CD4-positive, alpha-beta T cell treated with Interleukin-2 at 100 ng/mL for 4 hours (primary cell): ENCODE measurements at places on chromosomes 11 and 22.

DNA sequence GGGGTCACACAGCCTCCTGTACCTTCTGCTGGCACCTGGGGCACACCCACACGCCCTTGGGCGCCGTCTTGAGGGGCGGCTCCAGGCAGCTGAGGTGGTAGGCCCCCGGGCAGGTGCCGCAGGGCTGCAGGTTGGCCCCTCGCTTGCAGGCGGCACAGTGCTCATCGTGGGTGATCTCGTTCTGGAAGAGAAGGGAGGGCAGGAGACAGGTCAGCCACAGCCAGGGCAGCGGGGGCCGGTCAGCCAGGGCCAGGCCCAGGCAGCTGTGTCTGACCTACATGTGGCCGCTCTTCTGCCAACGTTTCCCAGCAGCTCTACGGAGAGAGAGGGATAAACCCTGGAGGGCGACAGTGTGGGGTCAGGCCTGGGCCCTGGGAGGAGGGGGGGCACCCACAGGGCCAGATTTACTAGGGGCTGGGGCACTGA, 121.9 kb downstream of the PHF21B start:
- no peak for DNase-seq

GRCh38 chr11:48081151-48082010, 101.0 kb downstream of the PTPRJ start:
- peak; percentile 15 for DNase-seq

DNA sequence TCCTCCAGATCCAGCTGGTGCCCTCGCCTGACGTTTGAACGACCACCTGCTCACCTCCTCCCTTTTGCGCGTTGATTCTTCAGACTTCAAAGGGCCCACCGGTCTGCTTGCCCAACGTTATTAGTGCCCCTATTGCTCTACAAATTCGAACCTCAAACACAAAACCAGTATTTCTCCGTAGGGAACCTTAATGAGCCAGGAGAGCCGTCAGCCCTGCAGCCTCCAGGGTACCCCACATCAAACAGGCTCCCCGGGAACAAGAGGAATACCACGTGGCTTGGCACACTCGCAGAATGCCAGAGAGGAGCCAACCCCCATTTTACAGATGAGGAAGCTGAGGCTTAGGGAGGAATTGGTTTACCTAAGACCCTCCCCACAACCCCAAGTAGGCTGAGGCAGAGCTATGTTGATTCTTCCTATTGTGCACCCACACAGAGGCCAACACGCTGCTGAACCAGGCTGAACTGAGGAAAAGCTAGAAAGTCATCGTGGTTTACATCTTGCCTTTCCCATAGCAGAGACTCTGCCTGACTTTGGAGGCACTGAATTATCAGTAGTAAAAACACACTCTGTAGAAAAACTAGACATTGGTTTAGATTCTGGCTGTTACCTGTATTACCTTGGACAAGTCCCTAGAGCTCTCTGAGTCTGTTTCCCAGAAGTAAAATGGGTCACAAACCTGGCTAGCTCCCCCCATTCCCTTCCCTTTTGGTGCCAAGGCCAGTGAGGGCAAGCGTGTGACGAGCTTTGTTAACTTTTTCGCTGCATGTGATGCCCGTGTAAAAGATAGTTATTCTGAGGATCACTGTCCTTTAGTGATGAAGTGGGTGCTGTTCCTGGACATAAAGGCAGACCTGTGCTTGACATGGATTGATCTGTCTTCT, 764 bp downstream of the TKFC start:
- DNase-seq: no peak

GRCh38 chr11:25298450-25298849, 801.6 kb downstream of the LUZP2 start:
- no peak for DNase-seq

GRCh38 chr11:8352103-8352875, 88.6 kb upstream of the LMO1 start:
- DNase-seq: no peak

- DNase-seq: no peak
Observed at GRCh38 chr22:24466716-24467328, 28.3 kb upstream of the UPB1 start.

DNA sequence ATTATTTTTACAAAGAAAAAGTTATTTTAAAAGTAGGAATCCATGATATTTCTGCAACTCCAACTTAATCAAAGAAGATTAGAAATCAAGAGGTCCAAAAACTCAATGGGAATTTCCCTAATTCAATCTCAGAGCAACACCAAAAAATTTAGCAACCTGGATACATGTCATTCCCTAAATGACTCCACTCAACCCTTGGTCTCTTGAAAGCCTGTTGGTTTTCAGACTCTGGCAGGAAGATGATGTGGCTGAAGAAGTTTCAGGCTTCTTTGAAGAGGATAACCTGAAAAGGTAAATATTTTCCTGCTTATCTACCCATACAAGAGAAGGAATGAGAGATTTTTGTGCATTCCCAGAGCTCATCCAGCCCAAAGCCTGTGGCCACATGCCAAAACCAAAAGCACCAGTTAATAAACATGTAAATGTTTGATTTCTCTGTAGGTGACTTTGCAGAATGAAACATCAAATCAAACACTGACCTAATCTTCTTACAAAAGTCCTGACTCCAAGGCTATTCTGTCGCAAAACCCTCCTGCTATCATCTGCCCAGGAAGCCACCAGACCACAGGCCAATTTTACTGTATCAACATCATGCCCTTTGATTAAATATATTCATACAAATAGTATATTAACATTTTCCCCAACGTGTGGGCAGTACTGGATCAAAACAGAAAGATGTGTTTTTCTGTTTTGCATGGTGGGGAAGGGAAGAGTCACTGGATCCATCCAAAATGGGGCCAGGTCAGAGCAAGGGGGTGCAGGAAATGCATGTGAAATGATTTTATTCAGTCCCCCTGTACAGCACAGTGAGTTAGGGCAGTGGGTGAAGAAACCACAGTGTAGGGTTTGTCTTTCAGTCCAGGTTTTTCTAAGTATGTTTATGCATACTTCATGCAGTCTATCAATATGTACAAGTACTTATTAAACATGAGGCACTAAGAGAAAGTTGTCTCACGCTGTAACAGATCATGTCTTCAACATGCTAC, 38.8 kb downstream of the SMCO4 start:
- no peak for DNase-seq

DNA sequence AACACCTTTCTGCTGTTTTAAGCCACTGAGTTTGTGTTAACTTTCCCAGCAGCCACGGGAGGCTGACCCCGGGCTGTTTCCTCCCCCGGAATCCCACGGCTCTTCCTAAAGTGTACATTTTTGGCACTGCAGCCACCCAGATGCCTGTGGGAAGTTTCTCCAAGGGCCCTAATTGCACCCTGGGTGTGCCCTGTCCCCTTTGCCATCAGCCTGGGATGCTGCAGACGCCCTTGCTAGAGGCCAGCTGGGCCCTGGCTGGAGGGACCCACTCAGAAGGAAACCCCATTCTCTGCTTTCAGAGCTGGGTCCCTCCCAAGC, 883.3 kb downstream of the BRD1 start:
- DNase-seq: no peak

DNA sequence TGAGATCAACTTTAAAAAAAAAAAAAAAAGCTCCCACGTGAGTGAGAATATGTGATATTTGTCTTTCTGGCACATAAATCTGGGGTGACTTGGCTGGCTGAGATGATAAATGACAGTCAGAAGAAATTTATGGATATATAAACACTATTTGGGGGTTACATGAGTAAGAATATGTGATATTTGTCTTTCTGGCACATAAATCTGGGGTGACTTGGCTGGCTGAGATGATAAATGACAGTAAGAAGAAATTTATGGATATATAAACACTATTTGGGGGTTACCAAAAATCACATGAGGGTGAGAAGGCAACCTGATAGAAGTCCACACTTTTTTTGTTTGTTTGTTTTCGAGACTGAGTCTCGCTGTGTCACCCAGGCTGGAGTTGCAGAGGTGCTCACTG, 6.6 kb upstream of the TSG101 start:
- DNase-seq: no peak

GRCh38 chr11:88482871-88483301, 145.3 kb upstream of the CTSC start:
- DNase-seq: no peak

DNA sequence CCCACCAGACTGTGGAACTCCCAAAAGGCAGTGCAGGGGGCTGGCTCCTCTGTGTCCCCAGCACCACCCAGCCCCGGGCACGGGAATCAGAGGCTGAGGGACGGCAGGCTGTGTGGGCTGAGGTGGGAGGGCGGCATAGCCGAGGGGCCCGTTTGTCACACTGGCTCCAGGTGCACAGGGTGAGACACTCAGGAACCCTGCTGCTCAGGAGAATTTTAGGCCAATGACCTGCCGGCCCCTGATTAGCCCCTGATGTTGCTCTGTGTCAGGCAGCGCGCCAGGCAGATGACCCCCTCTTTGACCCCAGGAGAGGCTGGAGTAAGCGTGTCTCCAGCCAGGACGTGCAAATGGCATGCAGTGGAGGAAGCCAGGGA, 52.7 kb downstream of the RTL6 start:
- DNase-seq: no peak

- DNase-seq: no peak
Observed at GRCh38 chr22:24432059-24432853, 4.9 kb downstream of the ADORA2A start.

DNA sequence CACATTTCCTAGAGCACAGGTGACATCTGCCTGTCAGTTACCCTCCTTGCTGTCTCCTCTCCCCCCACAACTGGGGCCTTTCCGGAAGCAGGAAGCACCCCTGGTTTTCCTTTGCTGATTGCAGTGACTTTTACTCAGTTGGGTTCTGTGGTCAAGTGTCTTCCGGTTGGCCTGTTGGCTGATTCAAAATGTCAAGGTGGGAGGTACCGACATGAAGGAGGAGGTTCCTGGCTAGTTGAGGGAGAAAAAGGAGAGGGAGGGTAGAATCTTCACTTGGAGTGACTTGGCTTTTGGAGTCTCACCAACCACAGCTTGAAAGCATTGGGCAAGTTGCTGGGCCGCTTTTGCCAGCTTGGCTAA, 9.3 kb upstream of the ADAMTS15 start:
- DNase-seq: no peak

- DNase-seq: no peak
Observed at GRCh38 chr11:121567995-121568394, 115.2 kb upstream of the SORL1-AS1 start.

DNA sequence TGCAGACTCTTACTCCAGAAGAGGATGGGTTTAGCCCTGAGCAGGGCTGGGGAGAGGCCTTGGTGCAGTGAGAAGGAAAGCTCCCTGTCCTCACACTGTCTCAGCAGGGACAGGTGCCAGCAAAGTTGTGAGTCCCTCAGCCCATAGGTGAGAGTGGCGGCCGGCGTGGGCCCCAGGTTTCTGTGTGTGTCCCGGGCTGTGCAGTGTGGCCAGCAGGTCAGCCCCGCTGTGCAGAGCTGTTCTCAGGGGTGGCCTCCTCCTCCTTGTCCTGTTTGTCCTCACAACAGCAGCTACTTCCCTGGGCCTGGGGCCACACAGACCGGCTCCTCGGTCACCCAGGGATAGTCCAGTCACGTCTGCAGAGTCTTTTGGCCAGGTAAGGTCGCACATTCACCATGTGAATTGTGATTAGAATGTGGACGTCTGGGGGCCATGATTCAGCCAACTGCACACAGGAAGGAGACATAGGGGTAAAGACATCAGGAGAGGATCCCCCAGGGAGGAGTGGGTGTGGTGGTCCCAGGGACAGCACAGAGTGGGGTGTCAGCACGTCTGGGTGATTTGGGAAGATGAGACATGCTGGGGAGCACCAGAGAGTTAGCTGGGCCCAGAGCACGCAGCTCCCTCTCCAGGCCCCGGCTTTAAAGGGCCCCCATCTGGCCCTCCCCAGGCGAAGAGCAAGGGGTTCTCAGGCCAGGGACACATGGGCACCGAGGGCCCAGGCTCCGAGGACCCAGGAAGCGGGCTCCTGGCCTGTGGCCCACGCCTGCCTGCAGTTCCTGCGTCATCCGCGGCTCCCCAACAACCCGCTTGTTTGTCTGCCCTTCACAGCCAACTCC, 81.6 kb downstream of the MYEOV start:
- DNase-seq: no peak

DNA sequence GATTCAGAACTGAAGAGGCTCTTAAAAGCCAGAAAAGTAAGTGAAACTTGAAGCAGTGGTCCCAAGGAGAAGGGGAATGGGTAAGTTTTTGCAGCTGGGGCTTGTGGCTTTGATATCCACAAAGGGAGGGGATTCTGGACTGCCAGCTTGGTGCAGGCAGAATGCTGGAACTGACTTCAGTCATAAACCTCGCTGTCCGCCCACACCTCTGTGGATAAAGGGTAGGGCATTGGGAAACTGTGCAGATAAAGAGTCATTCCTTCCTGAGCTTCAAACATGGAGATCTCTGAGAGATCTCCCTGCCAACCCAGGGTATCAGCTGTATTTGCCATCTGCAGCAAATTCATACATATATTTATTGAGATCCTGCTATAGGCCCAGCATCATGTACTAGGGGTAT, 124.3 kb upstream of the OR9Q1 start:
- DNase-seq: no peak
